HFFc6 (cell line): ENCODE measurements at places on chromosomes 16 and 17. TPM values are rescaled to one million over a fixed set of nuclear protein-coding genes. Genes with fewer than 3 reads are reported as not detected.

Gene CPNE7
- 17.6 and 19.2 TPM in 2 replicates for total RNA-seq

- DNase-seq = no peak
These were observed 8.6 kb downstream of the CEP95 start for GRCh38 chr17:64515419-64515818.

Gene C16orf74
- 15.7 to 18.6 TPM (median 17.3 TPM) in 3 replicates for total RNA-seq

GRCh38 chr16:8641671-8642070, 20.2 kb downstream of the METTL22 start:
- DNase-seq = no peak

DNA sequence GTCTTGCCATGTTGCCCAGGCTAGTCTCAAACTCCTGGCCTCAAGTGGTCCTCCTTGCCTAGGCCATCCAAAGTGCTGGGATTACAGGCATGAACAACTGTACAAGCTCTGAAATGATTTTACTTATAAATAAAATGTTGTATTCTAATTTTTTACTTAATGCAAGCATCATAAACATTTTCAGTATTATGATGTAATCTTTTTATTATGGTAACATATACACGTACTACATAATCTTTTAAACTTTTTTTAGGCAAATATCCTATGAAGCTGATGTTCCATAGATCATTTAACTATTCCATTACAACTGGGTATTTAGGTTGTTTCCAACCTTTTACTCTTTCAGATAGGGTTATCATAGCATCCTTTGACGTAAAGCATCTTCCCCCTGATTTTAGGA, 33.8 kb upstream of the USP43 start:
- no peak for DNase-seq

Gene DRC7
- not detected in 3 replicates for total RNA-seq

- DNase-seq = no peak
These were observed 50.1 kb downstream of the B9D1 start for GRCh38 chr17:19312406-19312805.

DNA sequence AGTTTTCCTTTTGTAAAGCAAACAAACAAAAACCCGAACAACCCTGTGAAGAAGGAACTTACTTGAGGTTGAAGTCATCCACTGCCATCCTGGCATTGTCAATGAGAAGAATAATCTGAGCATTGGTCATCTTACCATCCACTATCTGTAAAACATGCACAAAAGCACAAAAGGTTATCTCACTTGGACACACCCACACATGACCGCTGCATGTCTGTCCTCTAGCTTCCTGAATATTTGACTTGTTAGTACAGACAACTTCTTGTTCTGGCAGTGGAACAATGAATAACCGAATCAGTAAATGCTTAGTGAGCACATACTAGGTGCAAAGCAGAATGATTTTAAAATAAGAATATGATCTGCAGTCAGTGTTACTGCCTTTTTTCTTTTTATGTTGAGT, 6.1 kb downstream of the KRT23 start:
- DNase-seq = no peak

- DNase-seq = no peak
These were observed 2.4 kb downstream of the PPM1D start for GRCh38 chr17:60602385-60602742.
